Activated T-cell treated with anti-CD3 and anti-CD28 coated beads for 1 hour (primary cell): ENCODE measurements at places on chromosomes 12 and 14.

DNA sequence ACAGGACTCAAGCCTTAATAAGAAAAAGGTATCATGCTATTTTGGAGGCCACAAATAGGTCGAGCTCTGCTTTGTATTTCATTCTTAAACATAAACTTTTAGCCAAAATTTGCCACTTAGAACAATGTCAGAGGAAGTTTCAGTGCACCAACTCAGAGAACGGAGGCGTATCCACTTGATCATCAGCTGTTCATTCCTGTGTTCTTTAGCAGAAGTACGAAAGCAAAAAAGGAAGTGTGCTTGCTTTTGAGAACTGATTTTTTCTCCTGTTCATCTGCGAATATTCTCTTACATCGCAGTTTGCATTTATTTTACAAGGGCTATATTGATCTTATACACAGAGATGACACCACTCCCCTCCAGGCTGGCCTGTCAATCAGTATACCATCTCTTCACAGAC is 188.6 kb upstream of the SOX5 start:
- no peak for DNase-seq

- no peak for DNase-seq
Measured at GRCh38 chr14:85461432-85462133, 68.4 kb upstream of the FLRT2 start.

- no peak for DNase-seq
Measured at GRCh38 chr12:4064008-4064407, 190.8 kb upstream of the PARP11 start.

GRCh38 chr12:121808623-121809022 is 4.8 kb downstream of the SETD1B start:
- DNase-seq: no peak

DNA sequence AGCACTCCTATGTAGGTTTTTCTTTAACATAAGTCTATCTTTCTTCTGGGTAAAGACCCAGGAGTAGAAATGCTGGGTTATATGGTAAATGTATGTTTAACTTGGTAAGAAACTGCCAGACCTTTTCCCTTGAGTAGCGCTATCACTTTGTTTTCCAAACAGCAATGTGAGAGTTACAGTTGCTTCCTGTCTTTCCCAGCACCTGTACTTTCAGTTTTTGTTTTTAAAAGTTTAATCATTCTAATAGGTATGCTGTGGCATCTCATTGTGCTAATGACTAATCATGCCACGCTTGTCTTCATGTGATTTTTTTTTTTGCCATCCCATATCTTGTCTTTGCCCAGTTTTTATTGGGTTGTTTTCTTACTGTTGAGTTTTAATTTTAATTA is 28.1 kb downstream of the GIT2 start:
- DNase-seq: no peak

- no peak for DNase-seq
Measured at GRCh38 chr12:52837413-52837741, 3.3 kb upstream of the KRT79 start.

- DNase-seq: no peak
Measured at GRCh38 chr12:79331870-79332269, 358.9 kb downstream of the PAWR start.

DNA sequence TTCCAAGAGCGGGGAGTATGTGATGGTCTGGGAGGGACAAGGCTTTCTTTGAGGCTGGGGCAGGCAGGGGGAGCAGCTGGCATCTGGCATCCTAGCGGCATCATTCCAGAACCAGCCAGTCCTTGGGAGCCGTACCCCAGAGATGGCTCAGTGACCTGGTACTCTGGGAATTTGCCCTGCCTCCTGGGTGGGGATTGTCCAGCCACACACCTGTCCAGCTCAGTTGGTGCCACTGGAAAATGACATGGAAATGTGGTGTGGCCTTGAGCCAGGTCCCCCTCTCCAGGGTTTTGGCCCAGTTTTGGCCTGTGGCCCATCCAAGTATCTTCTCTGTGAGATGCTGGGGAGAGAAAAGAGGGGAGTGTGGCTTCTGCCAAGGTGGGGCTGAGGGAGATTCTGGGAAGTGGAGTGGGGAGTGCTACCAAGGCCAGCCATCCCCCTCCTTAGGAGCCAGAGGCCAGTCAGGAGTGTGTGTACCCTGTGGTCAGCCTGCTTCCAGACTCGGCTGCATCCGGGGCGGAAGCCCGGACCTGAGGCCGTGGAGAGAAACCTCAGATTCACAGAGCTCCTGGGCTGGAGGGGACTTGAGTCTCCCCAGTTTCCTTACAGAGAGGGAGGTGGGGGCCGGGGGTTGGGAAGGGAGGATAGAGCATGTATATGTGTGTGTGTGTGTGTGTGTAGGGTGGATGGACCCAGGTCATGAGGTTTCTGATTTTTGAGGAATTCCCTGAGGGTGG is 14.7 kb upstream of the KRT80 start:
- no peak for DNase-seq

DNA sequence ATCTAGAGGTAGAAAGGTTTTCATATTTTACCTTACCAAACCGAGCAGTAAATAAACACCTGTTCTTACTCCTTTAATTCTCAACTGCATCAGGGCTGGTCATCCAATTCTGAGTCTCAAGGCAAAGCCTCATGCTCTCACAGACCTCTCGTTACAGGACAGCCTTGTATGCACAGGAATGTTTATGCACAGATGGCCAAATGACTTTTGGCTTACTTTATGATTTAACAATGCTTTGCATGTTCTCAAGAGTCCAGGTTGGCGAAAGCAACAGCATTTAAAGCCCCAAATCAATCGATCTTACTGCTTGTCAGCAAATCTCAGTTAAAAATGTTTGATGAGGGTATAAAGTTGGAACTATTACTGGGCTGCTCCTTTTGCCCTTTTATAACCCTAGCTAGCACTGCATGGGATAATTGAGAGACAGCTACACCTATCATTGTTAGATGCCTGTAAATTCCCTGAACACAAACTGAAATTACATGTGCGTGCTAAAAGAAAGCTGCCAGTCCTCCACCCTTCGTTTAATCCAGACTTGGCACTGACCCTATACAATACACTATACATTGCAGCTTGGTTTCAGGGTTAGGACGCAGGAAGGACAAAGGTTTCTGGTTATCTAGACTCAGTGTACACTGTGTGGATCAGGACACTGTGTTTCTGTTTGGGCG is 63.6 kb downstream of the TMCC3 start:
- DNase-seq: no peak

DNA sequence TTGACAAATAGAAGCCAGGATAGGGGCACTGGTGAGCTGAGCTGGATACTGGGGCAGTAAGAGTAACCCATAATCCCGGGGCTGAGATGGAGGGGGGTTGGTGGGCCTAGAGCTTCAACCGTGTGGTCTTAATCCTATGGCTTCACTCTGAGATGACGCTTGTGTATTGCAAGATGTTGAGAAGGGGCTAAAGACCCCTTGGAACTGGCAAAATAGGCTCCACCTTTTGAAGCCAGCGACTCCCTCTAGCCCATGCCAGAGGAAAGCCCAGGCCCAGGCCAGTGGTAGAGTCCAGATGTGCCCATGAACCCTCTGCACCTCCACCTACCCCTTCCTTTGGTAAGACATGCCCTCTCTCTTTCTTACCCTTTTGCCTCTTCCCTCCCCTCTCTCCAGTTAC is 4.6 kb downstream of the HOXC12 start:
- DNase-seq: no peak
